DMS 273 treated with DMSO at 0.1 percent for 48 hours (cell line): ENCODE measurements at places on chromosomes 7 and 10.

- no peak for DNase-seq
Observed at GRCh38 chr10:116646502-116646901, 25.7 kb downstream of the PNLIPRP2 start.

GRCh38 chr10:104246976-104247375 is 7.7 kb upstream of the GSTO1 start:
- DNase-seq = no peak

- no peak for DNase-seq
Observed at GRCh38 chr7:145605963-145606362, 510.6 kb upstream of the CNTNAP2 start.

DNA sequence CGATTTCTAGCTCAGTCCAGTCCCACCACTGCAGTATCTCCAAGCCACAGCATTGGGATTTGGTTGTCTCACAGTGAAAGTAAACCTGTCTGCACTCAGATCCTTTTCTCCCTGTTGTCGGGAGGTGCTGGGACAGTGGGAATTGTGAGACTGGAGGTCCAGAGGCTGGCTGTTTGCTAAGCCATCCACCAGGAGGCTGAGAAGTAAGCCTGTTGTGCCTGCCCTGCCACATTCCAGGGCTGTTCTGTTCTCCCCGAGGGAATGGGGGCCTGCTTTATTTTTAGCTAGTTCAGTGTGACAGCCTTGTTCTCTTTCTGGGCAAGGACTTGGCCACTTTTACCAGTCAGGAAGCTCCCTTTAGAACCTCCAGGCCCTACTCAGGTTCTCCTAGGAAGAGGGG is 54.9 kb downstream of the HK1 start:
- DNase-seq = no peak

GRCh38 chr10:119505131-119505551 is 37.4 kb downstream of the RGS10 start:
- DNase-seq = no peak

GRCh38 chr7:22849662-22850061 is 27.0 kb upstream of the TOMM7 start:
- DNase-seq = no peak

- DNase-seq = no peak
Observed at GRCh38 chr10:91355998-91356397, 54.1 kb upstream of the HECTD2 start.

DNA sequence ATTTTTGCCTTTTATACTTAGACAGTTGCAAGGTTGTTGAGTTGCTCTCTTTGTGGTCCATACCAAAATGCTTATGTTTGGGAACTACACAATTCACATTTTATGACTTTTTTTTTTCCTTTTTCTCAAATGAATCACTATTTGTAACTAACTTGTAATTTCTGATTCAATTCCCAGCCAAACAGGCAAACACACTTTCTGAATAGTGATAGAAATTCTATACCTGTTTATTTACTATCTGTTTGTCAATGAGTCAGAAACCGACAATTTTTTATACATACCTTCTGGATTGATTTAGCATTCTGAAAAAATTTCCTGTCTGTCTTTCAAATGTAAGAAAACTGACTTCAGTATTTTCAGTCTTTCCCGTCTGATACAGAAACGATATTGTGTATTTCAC is 69.1 kb downstream of the MBL2 start:
- no peak for DNase-seq

DNA sequence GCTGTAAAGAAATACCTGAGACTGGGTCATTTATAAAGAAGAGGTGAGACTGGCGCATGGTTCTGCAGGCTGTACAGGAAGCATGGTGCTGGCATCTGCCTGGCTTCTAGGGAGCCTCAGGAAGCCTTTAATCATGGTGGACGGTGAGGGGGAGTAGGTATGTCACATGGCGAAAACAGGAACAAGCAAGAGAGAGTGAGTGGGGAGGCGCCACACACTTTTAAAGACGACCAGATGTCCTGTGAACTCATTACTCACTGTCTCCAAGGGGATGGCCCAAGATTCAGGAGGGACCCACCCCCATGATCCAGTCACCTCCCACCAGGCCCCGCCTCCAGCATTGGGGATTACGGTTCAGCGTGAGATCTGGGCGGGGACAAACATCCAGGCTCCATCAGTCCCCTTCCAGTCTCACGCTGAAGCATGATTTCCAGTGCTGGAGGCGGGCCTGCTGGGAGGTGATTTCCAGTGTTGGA is 3.2 kb downstream of the ZNF316 start:
- DNase-seq = no peak

- no peak for DNase-seq
Observed at GRCh38 chr10:121658111-121658510, 59.9 kb upstream of the FGFR2 start.

DNA sequence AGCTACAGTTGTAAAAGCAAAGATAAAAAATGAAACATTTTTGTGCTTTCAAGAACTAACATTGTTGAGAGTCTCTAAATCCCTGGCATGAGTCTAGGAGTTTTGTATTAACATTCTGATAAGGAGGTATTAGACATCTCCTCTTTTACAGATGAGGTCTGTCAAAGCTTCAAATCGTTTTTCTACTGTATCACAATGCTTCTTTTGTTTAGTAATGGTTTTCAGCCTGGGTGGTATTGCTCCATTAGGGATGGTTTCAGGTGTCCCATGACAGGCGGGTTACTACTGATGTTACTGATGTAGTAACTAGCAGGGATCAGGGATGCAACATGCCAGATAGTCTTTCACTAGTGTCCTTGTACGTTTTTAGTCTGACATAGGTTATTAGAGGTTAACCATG is 27.4 kb downstream of the STAM start:
- no peak for DNase-seq

DNA sequence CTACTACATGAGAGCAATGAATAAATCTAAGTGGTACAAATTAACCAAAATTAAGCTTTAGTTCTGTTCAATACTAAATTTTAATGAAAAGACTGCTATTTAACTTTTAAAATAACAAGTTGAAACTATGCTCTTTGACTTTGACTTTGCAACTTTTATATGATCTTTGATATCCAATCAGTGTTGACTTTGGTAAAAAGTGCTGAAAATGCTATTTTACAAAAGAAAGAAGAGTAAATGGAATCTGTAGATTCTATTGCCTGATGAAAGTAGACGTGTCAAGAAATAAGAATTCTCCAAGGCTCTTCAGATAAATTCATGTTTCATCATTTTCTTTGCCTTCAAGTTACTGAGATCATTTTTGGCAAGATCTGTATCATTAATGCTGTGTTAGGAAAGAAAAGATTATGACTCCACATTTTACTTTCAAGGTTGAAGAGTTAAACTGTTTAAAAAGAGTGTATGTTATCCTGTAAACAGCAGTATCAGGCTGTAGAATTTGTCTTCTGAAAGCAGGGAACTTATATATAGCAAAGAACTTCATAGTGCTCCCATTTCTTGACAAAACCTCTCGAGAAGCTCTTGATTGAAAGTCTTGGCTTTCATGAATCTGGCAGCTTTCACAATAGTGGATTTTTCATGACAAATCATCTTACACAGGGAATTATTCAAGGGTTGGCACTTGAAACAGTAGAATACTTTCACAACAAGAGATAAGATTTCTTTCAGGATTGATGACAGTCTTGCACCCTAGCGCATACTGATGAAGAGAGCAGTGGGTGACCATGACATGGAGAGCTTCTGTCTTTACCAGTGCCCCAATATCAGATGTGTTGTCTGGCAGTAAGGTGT is 72.1 kb downstream of the PTEN start:
- no peak for DNase-seq

DNA sequence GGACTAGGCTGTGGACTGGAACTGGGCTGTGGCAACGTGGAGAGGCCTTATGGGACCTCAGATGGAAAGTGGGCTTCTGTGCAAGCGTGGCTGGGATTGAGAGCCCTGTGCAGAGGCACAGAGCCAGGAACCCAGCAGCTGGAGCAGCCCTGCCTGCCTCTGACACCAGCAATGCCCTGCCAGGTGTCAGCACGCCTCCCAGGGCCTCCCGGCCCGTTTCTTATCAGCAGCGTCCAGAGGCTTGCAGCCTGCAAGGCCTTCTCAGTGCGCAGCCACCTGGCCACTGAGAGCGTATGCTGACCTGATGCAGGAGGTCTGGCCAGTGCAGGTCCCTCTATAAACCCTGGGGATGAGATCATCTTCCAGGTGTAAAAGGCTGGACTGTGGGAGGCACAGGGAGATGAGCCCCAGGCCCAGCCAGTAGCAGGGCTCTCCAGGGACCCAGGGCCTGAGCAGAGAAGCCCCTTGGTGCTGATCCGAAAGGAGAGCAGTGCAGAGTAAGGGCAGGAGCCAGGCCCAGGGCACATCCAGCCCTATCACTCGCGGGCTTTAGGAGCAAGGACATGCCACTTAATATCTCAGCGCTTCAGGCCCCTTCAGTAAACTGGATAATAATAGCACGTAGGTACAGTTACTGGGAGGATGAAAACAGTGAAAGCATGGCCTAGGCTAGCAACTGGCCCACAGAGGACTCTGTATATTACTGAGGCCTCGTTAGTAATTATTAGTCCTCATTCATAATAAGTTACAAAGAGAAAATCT is 38.8 kb upstream of the ANTXRL start:
- DNase-seq = no peak

- DNase-seq = no peak
Observed at GRCh38 chr7:16630654-16631053, 14.9 kb downstream of the ANKMY2 start.

- DNase-seq = peak; percentile 16
Observed at GRCh38 chr7:38574086-38574485, 57.1 kb downstream of the AMPH start.

DNA sequence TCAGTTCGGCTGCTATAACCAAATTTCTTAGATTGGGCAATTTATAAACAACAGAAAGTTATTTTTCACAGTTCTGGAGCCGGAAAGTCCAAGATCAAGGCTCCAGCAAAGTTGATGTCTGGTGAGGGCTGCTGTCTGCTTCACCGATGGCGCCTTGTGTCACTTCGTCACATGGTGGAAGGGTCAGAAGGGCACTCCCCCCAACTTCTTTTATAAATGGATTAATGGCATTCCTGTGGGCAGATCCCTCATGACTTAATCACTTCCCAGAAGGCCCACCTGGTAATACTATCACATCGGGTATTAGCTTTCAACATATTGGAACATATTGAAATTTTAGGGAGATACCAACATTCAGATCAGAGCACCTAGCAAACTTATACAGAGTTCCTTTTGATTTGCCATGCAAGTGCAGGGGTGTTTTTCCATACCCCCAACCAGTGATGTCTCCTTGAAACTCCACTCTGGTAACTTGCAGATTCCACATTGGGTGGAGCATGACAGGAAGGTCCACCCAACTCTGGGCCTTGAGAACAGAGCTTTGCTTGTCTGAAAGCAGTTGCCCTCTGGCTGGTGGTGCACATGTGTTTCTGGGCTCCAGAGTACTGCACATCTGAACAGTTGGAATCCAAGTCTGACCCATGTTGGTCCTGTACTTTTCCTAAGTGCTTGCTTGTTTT is 85.1 kb upstream of the KMT2E start:
- DNase-seq = no peak

DNA sequence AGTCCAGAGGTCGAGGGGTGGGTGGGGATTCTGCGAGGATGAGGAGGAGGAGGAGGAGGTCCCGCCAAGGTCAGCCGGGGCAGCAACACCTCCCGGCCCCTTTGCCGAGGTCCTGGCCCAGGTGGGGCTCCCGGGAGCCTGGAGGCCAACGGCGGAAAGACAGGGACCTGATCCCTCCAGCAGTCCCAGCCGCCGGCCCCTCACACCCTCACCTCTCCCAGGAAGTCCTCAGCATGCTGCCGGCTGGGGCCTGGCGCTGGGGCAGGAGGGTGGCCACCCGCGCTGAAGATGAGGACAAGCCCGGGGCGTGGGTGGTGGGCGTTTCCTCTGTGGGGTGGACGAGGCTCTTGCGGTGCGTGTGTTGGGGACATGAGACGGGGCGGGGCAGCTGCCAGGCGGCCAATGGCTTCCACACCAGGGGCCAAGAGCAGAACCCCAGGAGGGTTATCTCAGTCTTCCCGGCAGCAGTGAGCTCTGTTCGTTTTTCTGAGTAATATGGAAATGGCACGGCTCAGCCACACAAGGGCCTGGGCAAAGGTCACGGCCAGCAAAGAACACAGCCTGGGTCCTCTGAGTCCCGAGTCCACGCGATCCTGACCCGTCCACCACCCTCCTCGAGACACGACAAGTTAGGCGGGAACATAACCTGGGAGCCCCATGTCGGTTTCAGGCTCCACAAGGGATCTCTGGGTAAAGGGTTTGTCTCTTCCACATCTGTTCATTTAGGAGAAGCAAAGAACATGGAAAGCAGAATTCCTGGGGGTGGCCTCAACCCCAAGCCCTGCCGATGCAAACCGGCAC is 82.9 kb upstream of the PDGFA start:
- DNase-seq = no peak
